ENCODE measurements at places on chromosomes 7 and 10.
A peak's percentile ranks its signal among the peaks of the same experiment; 100 is the strongest.

- peak; percentile 48 for DNase-seq
Observed at GRCh38 chr10:131267814-131268095, 43.8 kb downstream of the TCERG1L start.

DNA sequence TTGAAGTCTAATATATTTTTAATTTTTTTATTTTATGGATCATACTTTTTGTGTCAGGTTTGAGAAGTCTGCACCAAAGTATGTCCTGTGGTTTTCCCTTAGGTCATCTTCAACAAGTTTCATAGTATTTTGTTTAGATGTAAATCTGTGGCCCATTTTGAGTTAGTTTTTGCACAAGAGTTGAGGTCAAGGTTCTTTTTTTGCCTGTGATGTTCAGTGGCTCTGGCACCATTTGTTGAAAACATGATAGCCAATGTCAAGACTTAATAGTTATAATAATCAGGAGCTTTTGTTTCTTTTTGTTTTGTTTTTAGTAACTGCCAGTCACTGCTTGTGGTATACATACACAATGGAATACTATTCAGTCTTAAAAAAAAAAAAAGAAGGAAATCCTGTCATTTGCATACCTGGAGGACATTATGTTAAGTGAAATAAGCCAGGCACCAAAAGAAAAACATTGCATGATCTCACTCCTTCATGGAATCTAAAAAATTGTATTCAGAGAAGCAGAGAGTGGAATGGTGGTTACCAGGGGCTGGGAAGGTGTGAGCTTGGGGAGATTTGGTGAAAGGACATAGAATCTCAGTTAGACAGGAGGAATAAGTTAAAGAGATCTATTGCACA is 61.3 kb downstream of the EGFR start:
- DNase-seq: no peak

- DNase-seq: no peak
Observed at GRCh38 chr7:128885370-128886187, 22.9 kb downstream of the ATP6V1F start.

GRCh38 chr10:87575851-87576250 is 71.2 kb downstream of the MINPP1 start:
- no peak for DNase-seq

DNA sequence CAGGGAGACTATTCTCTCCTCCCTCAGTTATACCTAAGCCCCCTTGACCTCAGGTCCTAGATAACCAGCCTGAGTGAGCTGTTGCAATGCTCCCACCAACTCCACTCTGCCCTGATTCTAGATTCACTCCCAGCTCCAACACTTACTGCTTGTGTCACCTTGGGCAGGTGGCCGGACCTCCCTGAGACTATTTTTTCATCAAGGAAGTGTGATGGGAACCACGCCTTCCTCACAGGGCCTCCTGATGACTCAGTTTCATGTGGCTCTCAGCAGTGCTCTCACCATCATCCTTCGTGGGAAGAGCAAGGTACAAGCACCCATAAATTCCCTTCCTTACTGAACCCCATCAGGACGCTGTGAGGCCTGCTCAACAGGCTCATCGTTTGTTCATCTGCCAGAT is 925.8 kb upstream of the ZNF722 start:
- no peak for DNase-seq

- DNase-seq: no peak
Observed at GRCh38 chr7:86947929-86948328, 111.5 kb downstream of the ELAPOR2 start.

DNA sequence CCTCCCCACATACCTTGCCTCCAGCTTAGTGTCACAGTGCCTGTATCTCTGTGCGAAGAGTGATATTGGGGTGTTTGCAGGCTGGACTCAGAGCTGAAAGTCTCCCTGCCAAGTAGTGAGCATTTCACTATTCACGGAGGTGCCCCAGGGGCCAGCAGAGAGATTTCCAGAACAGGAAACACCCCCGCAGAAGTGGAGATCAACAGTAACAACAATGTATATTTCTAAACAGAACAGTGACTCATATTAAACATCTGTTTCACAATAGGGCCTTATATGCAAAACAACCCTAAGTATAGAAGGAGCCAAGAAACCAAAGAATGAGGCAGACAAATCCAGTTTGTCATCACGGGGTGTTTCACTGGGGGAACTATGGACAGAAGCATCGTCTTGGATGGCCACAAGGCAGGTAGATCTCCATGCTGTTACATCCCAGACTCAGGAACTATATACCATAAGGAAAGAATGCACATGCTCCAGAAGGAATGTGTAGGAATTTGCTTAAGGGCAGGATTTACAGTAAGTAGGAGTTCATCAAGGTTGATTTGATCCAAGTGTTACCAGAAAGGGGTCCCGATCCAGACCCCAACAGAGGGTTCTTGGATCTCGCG is 29.3 kb upstream of the CCL24 start:
- DNase-seq: no peak

DNA sequence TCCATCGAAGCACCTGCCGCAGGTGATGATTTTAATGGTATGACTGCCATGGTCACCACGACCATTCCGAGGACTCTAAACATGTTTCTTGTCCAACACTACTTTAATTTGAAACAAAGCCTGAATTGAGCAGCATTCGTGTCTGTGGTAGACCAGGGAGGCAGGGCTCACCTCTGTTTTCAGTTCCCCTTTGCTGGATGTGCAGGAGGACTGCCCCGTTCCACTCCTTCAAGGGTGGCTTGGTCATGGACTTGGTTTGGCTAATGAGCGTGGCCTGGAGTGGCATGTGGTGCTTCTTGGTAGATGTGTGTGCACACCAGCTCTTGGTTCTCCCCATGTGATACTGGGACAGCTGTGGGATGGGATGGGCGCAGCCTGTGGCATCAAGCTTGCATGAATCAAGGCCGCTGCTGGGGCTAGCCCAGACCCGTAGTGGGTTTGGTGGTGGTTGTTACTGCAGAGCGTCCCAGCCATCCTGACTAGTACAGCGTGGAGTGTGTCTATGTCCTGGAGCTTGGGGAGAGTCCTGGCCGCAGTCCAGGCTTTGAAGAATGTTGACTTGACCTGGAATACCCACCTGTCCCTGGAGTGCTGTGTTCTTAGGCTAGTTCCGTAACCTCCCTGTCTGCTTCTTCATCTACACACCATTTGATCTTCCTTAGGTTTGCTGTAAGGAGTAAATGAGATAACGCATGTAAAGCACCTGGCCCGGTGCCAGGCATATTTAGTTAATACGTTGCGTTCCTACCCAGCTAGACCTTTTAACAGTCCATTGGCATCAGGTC is 34.8 kb downstream of the MGMT start:
- DNase-seq: no peak

GRCh38 chr7:152760854-152761748 is 1.5 kb downstream of the ACTR3B start:
- no peak for DNase-seq

- DNase-seq: no peak
Observed at GRCh38 chr7:32774541-32774951, 117.0 kb downstream of the KBTBD2 start.

DNA sequence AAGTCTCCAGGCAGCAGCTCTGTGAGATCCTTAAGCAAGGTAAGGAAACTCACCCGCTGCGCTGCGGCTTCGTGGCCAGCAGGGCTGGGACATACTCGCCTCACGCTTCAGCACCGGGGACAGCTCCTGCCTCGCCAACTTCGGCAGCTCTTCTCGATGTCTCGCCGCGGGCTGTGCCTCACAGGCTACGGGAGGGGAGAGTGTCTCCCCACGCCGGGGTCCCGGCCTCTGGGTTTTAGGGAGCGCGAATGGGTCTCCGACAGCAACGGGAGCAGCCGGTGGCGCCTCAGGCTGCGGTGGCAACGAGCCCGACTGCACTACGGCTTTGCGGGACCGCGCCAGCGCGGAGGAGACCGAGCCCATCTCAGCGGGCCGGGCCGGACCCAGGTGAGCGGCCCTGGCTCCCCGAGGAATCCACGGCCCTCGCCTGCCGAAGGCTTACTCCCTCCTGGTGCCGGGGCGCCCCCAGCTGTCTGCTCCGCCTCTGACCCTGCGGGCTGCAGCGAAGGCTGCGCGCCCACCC is 62.4 kb downstream of the LSM5 start:
- DNase-seq: peak; percentile 82

GRCh38 chr10:125216309-125216708 is 55.9 kb upstream of the CTBP2 start:
- DNase-seq: no peak

GRCh38 chr10:90741926-90742565 is 115.8 kb downstream of the HTR7 start:
- no peak for DNase-seq

GRCh38 chr10:70982443-70982842 is 94.1 kb upstream of the PCBD1 start:
- DNase-seq: no peak

GRCh38 chr10:111261081-111261615 is 184.3 kb downstream of the ADRA2A start:
- DNase-seq: no peak

DNA sequence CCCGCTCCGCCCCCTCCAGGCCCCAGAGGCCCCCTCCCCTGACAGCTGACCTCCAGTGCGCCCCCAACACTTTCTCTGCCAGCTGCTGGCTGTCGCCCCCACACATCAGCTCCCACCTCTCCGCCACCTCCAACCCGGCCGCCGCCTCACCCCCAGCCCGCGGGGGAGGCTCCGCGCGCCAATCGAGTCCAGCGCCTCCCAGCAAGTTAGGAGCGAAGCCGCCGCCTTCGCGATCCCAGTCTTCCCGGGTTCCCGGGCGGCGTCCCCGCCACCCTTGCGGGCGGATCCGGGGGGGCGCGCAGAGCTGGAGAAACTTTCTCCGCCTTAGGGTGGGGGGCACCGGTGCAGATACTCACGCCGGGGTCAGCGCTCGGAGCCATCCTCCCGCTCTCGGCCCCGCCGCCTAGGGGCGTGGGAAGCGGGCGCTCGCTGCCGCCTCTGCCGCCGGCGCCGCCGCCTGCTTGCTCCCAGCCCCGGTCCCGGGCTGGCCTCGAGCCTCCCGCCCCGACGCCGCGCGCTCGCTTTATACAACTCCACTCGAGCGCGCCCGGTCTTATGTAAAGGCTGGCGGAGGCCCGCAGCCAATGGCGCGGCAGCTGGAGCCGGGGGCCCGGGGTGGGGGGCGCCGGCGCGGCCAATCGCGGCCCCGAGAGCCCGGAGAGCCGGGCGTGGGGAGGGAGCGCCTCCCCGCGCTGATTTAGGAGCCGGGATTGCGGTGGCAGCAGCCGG is at the start of gene CRTAC1:
Gene CRTAC1, minus strand, starts transcription at position 529 of the 729 bp plus-strand sequence. Its CDS starts 149 bp downstream, at position 380.
- peak; percentile 79 for DNase-seq

DNA sequence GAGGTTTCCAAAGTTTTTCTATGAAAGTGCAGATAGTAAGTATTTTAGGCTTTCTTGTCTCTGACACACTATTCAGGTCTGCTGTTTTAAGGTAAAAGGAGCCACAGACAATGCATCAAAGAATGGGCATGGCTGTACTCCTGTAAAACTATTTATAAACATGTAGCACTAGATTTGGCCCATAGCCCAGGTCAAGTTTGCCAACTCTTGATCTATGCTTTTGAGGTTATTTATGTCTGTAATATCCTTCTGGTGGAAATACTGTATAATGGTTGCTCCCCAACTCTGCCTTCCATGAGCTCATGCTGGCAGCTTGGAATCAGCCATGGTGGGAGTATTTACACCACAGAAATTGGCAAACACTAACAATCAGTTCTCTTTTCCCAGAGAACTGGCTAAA is 244.6 kb downstream of the BUB3 start:
- DNase-seq: no peak

- no peak for DNase-seq
Observed at GRCh38 chr10:98262571-98262970, 5.4 kb downstream of the LOXL4 start.

GRCh38 chr10:4176500-4177281 is 391.7 kb upstream of the KLF6 start:
- no peak for DNase-seq

DNA sequence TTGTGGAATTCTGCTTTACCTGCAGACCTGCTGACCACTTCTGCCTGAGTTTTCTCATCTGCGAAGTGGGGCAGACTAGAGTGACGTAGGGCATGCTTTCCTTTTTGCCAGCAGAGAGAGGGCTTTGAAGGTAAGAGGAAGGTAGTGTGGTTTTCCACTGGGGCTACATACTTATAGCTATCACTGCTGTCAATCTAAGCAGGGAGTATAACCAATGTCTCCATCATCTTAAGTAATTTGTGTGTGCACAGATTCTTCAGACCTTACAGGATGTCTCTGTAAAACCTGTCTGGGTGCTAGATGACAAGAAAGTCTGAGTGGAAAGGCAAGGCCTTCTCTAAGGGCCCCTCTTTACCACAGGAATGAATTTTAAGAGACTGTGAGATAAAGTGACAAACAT is 106.8 kb downstream of the RBM20 start:
- no peak for DNase-seq

DNA sequence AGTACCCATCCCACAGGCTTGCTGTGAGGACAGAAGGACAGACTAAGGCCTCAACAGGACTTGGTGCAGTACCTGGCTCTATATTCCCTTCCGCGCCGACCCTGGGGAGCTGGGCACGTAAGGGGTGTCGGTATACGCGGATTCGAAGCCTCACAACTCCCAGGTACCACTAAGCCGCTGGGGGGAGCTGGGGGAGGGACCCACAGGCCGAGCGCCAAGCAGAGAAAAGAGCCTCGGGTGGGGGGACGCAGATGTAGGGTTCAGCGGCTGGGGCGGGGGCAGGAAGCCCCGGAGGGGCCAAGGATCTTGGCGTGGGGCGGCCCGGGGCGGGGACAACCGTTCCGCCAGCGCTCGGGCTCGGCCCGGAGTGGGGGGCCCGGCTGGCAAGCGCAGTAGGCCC is 126.4 kb upstream of the ZNF746 start:
- no peak for DNase-seq

- DNase-seq: no peak
Observed at GRCh38 chr10:128049226-128050120, 76.8 kb downstream of the MKI67 start.

DNA sequence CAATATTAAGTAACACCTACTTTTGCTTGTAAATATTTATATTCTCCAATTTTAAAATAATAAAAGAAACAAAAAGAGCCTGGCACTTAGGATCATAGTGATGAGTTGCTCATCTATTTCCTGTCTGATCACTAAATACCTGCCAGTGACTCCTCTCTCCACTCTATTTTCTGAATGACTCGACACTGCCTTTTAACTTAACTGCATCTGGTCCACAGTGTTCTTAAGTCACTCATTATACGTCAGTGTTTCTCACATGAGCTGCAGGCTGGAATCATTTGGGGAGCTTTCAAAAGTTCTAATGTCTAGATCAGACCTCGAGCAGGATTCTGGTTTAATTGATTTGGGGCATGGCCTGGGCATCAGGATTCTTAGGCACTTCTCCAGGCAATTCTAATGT is 78.0 kb upstream of the AGBL3 start:
- no peak for DNase-seq

DNA sequence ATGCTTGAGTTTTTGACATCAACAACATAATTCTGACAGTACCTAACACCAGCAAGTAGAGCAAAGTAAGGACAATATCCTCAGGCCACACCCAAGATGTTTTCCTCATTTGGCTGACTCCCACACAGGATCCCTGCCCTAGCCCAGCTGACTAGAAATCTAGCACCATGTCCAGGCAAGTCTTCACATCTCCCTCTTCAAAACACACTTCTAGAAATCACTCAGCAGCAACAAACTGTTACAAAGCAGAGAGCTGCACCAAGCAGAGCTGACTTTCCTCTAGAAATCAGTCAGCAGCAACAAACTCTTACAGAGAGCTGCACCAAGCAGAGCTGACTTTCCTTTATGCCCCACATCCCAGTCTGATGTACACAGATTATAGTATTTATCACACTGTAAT is 7.7 kb downstream of the TMEM168 start:
- no peak for DNase-seq

- no peak for DNase-seq
Observed at GRCh38 chr10:77542710-77543259, 94.8 kb downstream of the KCNMA1 start.

- no peak for DNase-seq
Observed at GRCh38 chr7:109864230-109864629, 1226.7 kb upstream of the LRRN3 start.

GRCh38 chr7:6279937-6280336 is 7.5 kb upstream of the CYTH3 start:
- DNase-seq: no peak
